Fibroblast of upper back skin (primary cell): ENCODE measurements at places on chromosomes 12 and 14.
A peak's percentile ranks its signal among the peaks of the same experiment; 100 is the strongest.

DNA sequence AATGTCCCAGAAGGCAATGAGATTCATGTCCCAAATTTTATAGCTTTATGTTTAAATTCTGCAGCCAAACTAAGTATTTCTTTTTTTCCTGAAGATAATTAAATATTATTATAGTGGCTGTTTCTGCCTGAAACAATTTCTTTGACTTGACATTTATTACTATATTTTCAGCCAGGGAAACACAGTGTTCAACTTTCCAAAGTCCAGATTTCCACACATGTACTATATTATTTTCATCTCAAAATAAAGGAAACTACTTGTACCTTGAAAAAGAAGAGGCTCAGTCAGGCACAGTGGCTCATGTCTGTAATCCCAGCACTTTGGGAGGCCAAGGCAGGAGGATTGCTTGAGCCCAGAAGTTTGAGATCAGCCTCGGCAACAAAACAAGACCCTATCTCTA lies 77.8 kb upstream of the BTG1 start:
- no peak for DNase-seq

- DNase-seq, result no peak
Measured at GRCh38 chr12:92496790-92497189, 206.0 kb upstream of the PLEKHG7 start.

GRCh38 chr14:61222388-61222787 lies 58.8 kb downstream of the TMEM30B start:
- DNase-seq, result peak; percentile 83

- no peak for DNase-seq
Measured at GRCh38 chr12:12909995-12910420, 18.6 kb downstream of the GPRC5A start.
